ENCODE measurements at places on chromosomes 2 and 18. TPM values are rescaled to one million over a fixed set of nuclear protein-coding genes. Genes with fewer than 3 reads are reported as not detected.

The TEX44 gene
- total RNA-seq = not detected

The VWC2L gene
- total RNA-seq = 0.21 TPM

The CXCR1 gene
- total RNA-seq = not detected

The ATP6V1B1 gene
- 3.7 TPM for total RNA-seq

The ANKRD36C gene
- total RNA-seq = 37.1 TPM

The SPP2 gene
- 1.3 TPM for total RNA-seq

The HOXD13 gene
- total RNA-seq = not detected

Measured in uterus (tissue), 4 donors.